ENCODE measurements at places on chromosomes 3 and 15.

GRCh38 chr15:65212097-65212496 is 824 bp upstream of the CILP start:
- DNase-seq: peak; percentile 10

DNA sequence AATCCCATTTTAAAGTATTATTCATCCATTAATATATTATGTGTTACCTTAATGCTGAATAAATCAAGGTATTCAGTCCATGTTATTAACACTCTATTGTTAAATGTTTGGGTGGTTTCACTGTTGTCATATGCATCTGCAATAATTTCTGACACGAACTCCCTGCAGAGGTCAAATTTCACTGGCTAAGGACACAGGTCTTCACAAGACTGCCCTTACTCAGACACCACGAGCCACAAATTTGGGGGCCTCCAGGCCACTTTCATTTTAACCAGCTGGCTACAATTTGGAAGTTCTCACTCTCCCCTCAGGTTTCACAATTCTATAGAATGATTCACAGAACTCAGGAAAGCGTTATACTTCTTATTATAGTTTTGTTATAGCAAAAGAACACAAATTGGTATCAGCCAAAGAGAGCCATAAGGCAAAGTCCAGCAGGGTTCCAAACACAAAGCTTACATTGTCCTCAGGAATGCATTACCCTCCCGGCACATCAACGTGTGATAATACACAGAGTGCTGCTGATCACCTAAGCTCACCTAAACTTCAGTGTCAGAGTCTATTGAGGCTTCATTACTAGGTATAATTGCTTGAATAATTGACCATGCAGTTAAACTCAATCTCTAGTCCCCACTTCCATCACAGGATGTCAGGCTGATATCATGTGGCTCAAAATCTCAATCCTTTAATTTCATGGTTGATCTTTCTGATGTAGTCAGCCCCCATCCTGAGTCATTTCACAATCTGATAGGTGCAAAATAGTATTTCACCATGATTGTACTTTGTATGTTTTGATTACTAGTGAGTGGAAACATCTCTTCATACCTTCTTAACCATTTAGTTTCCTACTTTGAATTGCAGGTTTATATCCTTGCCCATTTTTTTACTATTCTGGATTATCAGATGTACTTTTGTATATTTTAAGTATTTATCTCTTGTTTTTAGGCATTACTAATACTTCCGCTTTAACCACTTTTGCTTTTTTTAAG is 441.4 kb upstream of the AGTR1 start:
- no peak for DNase-seq

DNA sequence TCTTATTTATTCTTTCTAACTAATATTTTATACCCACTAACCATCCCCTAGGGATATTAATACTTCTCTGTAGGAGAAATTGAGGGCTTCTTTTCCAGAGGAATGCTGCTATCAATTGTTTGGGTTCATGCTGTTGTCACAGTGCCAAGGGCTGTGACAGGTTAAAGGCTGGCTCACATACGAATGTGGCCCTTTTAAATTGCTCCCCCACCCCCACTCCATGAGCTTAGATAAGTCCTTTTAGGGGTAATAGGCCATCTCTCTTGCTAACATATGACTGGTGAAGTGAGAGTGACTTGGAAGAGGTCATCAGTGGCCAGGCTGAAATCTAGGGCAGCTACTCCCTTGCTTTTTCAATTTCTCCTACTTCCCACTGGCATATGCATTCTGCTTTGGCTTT is 121.9 kb upstream of the DPH6 start:
- DNase-seq: no peak

- DNase-seq: no peak
Measured at GRCh38 chr3:43169987-43170386, 64.1 kb upstream of the POMGNT2 start.

DNA sequence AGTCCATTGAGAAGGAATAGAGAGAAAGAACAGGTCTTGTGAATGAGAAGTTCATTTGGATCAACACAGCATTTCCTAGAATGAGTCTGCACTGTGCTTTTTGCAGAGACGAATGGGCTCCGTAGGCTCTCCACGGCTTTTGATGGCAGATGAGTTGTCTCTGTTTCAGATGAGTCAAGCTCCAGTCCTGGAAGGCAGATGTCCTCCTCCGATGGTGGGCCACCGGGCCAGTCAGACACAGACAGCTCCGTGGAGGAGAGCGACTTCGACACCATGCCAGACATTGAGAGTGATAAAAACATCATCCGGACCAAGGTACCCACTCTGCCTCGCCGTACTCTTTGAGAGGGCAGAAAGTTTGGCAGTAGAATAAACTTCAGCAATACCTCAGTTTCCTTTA is 70.5 kb downstream of the SIDT1 start:
- DNase-seq: no peak

DNA sequence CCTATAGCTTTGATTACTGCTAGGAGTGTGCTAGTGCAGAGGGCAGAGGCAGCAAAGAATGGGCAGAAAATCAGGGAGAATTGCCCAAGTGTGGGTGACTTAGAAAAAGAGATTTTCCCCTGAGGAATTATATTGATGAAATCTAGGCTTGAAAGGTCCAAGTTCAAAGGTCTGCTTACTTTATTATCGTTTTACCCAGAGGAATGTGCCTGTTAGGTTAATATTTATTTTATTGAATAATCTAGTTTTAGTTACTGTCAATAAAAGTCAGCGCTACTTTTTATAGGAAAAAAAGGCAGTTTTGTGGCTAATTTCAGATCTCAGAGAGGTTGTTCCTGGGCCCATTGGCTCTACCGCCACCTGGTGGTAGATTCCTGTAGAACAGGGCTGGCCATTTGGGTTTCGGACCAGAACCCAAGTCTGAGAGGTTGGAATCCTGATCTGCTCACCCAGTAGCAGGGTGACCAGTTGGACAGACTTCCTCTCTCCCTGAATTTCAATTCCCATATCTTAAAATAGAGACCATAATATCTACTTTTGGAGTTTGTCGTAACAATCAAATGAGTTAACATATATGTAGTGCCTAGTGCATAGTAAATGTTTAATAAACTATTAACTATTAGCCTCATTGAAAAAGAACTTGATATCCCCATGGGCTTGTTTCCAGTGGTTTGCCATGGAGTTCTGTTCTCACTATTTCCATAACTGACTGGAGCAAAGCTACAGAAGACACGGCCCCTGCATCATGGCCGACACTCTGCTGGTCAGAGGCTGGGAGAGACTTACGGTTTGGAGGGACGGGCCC is 62.7 kb upstream of the ZNF148 start:
- DNase-seq: peak; percentile 62

DNA sequence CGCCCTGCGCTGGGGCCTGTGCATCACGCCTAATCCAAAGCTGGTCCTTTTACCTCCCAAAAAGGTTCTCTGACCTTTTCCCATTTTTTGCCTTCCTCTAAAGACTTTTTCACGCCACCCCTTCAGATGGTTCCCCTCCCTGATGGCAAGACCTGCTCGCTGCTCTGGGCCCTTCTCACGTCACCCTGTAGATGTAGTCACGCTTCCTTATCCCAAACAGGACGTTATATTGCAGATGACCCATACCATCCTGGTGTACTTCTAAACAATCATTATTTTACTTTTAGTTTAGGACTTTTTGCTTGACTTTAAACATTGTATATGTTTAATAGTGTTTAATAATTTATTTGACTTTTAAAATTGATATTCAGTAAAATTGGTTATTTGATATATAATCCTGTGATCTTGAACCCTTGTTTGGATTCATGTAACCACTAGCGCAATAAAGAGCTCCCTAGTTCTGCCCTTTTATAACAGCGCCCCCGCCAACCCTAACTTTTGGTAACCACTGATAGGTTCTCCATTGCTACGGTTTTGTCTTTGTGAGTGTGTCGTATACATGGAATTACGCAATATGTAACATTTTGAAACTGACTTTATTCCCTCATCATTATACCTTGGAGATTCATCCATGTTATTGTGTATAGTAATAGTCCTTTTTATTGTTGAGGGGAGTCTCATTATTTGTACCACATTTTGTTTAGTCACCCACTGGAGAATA is 159.0 kb upstream of the CHRNA7 start:
- no peak for DNase-seq

GRCh38 chr3:160091441-160091840 is 102.8 kb downstream of the IL12A start:
- no peak for DNase-seq

- DNase-seq: no peak
Measured at GRCh38 chr15:67731112-67731721, 94.1 kb upstream of the SKOR1 start.

- DNase-seq: no peak
Measured at GRCh38 chr15:91965501-91966193, 112.1 kb downstream of the SLCO3A1 start.

- no peak for DNase-seq
Measured at GRCh38 chr3:105458518-105459215, 92.0 kb downstream of the ALCAM start.

DNA sequence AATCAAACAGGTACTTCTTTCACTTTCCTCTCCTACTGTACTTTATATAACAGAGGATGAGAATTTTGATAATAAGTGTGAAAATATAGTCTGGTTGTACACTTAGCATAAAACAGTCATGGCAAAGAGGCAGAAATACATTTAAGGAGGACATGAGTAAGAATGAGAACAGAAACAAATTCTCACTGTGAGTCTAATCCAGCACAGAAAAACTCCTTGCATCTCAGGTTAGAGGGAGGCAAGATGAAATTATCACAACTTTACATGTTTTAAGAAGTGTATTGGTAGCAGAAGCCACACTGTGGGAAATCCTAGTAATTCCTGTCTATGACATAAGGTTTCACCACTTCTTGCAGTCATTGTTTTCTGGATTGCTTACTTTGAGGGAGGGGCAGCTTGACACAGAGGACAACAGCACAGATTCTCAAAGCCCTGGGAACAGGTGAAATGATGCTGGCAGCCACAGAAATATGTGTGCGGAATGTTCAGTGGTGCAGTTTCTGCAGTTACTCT is 733.6 kb upstream of the GBE1 start:
- DNase-seq: no peak

- DNase-seq: no peak
Measured at GRCh38 chr15:74121039-74121438, 9.3 kb upstream of the ISLR2 start.

DNA sequence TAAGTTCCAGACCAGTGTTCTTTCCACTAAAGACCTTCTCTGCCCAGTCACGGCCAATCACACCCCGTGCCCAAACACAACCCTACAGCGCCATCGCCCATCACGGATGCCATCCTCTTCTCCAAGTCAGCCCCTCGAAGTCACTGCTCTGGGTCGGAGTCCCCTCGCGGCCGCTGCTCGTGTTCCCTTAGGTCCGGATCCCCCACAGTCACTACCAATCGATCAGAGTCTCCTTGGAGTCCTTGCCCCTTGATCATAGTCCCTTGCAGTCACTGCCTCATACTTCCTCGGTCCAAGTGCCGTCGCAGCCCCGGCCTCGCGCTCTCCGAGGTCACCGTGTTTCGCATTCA is 461 bp downstream of the PCYT1A start:
- no peak for DNase-seq
